Vagina (tissue), 2 donors: ENCODE measurements at places on chromosomes 7 and 10.

- DNase-seq: no peak
These were observed 41.8 kb upstream of the C10orf71 start for GRCh38 chr10:49257154-49257553.

- no peak for DNase-seq
These were observed 38.1 kb upstream of the AP5Z1 start for GRCh38 chr7:4737300-4737699.

- DNase-seq: no peak
These were observed 49.5 kb downstream of the ZNF37A start for GRCh38 chr10:38143587-38143986.

DNA sequence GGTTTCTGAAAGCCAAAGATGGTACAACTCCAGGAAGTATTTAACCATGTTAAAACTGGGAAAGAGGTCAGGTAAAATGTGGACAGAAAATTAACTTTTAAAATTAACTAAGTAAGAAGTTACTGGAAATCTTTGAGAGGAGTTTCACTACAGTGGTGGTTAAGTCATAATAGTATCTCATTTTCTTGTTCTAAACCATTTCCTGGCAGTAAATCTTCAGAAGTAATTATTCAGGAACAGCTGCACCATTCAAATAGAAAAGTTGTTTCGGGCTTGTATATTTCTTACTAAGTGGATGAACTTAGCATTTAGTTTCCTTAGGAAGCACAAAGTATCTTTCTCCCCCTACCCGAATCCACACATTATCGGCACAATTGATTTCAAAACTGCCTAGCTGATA lies 27.1 kb downstream of the COPG2 start:
- DNase-seq: no peak

DNA sequence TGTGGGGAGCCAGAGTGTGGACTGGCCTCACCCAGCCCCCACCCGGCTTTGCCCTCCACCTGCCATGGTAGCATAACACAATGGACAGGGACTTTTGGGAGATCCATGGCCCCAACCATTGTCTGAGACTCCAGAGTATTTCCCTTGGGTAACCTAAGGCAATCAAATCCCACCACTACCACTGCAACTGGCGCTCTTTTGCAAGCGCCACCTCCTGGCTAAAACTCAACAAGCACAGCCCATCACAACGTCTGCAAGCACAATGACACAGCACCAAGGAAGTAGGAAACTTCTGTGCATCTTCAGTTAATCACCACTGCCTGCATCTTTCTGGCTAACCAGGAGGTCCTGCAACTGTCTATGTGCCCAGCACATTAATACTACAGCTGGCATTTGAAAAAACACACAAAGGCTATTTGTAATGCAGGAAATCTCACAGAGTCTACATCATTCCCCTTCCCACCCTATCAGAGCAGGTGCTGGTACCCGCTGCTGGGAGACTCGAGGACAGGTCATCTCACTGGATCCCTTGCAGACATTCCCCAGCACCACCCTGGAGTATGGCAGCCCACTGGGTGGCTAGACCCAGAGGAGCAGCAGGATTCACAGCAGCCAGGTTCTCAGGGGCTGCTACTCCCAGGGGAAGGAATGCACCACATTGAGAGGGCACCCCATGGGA lies 27.7 kb downstream of the ANKRD26 start:
- DNase-seq: no peak
